ENCODE measurements at places on chromosomes 1 and 21.

DNA sequence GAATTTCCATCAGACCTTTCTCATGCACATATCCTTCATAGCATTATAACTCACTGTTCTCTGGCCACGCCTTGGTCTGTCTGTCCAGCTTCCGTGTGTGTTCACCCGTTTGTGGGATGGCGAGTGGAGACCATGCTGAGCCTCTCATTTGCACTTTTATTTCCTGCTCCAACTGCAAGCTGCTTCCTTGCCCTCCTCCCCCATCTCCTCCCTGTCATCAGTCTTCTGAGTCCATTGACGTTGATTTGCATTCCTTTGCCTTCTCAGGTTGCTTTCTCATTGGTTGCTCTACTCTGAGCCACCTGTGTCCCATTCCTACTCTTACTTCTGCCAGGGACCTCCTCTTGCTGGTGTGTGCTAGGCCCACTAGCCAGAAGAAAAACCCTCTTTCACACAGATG lies 146.4 kb downstream of the NOS1AP start:
- no peak for DNase-seq

DNA sequence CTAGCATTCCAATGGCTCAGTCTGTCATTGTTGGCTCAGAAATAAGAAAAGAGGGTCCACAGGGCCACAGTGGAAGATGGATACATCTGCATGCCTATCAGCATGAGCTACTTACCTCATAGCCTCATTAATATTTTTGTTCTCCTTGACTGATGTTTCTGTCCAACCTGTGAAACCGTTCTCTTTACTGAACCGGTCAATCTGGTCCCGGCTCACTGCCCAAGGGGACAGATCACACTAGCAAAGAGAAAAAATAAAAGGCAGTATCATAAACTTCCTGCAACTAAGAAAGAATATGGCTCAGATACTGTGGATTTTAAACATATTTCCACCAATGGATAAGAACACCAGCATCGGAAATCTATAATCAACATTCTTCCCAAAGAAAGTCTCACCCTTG lies 4.7 kb downstream of the RAB29 start:
- DNase-seq, result no peak

- DNase-seq, result peak; percentile 33
Observed at GRCh38 chr21:39918558-39918957, 51.3 kb downstream of the PCP4 start.

GRCh38 chr1:8925406-8925805 lies 20.3 kb upstream of the CA6 start:
- DNase-seq, result no peak

DNA sequence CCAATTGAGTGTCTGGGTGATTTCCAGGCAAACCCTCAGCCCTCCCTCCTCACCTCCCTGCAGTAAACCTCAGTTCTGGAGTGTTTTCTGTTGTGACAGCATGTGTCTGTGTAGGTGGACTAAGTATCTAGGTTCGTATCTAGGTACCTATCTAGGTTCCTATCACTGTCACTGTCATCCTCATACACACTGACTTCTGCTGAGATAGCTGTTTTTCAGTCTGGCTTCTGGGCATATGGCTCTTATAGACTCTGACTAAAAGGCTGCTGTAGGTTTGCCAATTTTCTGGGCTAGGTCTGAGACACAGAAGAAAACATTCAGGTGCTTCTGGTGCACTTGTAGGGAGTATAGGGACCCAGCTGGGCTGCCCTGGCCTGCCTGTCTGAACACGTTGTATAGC lies 8.1 kb upstream of the TRIM67 start:
- no peak for DNase-seq

DNA sequence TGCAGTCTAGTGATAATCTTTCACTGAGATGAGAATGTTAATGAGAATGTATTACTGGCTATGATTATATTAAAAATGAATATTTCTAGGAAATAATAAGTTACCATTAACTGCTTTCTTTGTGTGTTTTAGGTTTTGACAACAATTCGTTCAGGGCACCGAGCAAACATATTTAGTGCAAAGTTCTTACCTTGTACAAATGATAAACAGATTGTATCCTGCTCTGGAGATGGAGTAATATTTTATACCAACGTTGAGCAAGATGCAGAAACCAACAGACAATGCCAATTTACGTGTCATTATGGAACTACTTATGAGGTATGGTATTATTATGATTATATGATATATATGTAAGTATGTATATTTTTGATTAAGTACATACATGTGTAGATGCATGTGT lies 37.8 kb upstream of the MPC2 start:
- no peak for DNase-seq

DNA sequence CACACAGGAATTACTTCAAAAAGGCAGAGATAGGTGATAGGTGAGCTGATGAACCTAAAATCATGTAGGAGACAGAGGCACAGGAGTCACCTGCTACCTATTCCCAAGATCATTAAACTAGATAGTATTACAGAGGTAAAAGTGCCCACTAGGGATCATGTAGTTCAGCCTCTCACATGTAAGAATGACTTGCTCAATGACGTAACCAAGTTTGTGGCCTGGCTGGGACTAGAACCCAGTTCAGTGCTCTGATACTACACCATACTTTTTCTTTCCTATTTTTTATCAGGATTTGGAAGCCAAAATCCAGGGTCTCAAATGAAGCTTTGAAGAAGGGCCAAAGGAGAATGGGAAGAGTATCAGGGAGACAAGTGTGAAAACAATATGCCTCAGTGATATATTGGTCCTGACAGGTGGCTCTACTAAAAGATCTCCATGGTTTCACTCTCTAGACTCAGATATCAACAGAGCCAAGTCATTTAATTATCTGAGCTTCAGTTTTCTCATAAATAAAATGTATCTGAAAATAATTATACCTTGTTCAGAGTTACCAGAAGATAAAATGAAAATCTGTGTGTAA lies 87.3 kb upstream of the SLFNL1 start:
- DNase-seq, result no peak

DNA sequence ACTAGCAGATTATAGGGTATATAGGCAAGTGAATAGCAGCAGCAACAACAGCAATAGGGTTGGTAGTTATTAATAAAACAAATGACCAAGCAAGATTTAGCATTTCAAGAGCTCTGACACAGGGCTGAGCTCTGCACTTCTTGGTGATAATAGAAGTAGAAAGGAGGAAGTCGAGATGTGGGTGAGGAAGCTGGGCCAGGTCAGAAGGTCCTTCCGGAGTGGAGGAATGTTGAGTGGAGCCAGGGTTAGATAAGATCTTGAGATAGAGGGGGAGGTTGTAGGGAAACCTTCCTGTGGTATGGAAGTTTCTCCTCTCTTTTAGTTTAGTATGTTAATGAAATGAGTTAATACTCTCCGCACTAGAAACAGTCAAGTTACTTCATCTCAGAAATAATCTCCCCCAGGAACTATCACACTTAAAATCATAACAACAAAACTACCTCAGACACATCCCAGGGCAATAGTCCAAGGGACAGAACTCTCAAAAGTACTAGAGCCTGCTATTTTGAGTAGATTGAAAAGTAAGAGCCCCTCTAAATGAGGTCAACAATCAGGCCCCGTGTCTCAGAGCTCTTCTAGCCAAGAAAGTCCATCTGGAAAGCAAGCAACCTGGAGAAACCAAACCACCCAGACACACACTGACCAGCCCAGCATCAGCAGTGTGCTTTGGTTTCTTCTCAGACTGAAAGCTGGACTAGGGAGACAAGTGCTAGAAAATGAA lies 45.4 kb upstream of the ATP1B1 start:
- no peak for DNase-seq

- no peak for DNase-seq
Observed at GRCh38 chr1:9084906-9085305, 15.5 kb upstream of the SLC2A5 start.

- no peak for DNase-seq
Observed at GRCh38 chr1:227948493-227949260, 945 bp upstream of the WNT9A start.

- DNase-seq, result no peak
Observed at GRCh38 chr21:39096754-39097153, 86.5 kb downstream of the PSMG1 start.

DNA sequence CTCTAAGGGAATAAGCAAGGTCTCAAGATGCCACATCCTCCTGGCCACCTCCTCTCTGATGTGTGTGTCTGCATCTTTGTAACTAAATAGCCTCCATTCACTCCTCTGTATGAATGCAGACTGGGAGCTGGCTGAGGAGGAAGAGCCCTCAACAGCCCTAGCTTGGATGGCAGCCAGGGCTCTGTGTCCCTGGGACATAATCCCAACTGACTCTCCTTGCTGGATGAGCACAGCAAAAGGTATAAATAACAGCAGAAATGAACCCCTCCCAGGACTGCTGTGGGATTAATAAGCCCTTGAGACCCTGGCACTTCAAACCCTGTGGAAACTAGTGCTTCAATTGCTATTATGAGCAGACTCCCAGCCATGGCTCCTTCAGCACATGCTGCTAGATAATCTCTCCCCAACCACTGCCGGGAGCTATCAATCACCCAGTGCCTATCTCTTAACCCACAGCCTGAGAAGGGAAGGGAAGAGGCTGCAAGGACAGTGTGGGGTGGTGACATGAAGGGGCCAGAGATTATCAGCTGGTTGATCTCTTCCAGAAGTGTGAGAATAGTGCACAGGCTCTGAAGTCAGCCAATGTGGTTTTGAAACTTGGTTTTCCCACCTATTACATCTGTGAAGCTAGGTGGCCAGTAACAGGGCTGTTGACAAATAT lies 152.2 kb downstream of the TNR start:
- DNase-seq, result peak; percentile 96

DNA sequence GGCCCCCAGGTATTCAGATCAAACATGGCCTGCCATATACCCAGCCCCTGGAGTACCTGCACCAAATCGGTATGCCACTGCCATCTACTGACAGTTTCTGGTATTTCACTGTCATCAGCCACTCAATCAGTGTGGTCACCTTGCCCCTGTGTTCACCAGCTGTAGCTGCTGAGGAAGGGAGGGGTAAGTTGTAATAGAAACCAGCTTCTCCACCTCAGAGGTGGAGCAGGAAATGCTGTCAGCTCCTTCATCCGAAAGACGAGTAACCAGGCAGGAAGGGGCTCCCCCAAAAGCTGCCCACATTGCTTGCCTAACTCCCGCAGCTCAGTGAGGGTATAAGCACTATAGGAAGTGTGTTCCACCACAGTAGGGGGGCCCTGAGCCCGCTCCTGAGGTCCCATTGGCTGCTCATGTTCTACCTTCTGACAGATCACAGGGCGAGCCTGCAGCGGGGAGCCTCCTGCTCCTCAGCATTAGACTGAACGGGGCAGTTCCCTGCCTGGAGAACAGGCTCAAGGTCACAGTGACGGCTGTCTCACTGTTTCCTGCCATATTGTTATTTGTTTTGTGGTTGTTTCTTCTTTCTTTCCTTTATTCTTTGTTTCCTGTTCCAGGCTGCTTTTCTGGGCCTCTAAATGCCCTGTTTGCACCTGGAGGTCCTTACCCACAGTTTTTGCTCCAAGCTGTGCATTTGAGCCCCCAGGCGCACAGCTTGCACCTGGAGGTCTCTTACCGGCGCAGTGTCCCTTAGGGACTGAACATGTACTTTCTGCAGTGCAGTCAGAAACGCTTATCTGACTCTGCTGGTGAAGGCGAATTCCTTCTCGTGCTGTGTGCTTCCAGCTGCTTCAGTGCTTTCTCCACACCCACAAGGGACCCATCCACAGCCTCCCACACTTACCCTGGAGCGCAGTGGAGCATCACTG lies 1638.3 kb downstream of the MRPL39 start:
- DNase-seq, result peak; percentile 75

- no peak for DNase-seq
Observed at GRCh38 chr1:55359611-55360010, 144.4 kb upstream of the USP24 start.

DNA sequence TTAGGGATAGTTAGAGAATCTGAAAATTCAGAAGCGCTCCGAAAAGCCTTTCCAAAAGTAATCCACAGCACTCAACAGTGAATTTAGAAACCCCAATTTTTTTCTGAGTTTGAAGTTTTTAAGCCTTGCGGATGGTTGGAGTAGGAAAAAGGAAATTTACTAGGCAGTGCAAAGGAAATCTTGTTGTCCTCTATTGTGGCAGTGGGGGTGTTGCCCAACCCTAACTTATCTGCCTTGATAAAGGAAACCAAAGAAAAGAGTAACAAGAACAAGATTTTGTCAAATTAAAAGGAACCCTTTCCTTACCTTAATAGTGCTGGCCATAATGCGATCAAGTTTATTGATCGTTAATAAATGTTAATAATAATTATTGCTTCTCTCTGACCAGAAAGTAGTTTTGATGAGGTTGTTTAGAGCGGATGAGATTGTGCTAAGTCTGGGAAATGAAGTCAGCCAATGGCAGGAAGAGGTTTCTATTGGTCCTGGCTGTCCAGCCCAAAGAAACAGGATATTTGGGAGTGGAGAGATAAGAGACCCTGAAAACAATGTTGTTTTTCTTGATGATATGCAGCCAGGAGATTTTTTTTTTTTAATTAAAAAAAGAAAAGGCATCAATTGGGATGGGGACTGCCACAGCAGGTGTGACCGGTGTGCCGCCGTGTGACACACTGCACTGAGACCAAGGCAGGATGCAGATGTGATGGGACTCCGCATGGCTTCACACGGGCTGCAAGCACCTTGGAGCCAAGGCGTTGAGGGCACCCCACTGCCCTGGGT lies at the start of gene ERG:
ERG (minus strand) TSS at position 421 of the 777 bp plus-strand sequence; CDS start at position 324, 97 bp downstream.
- DNase-seq, result no peak

DNA sequence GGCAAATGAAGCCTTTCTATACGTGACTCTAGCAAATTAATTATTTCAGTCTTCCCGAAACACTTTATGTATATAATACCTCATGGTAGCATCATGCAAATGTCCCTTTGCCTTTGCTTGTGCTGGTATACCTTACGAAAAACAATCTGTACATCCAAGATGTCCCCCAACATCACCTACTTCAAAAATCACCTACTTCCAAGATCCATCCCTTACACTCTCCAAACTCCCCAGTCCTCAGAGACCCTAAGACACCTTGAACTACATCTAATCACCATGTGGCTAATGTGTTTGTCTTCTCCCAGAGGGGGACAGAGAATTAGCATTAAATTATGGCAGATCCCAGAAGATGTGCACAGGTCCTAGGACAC lies 46.5 kb upstream of the CRNN start:
- DNase-seq, result no peak

Data from NCI-H82 (cell line).